ENCODE measurements at places on chromosomes 16 and 17. TPM values are rescaled to one million over a fixed set of nuclear protein-coding genes. Genes with fewer than 3 reads are reported as not detected.
A peak's percentile ranks its signal among the peaks of the same experiment; 100 is the strongest.

DNA sequence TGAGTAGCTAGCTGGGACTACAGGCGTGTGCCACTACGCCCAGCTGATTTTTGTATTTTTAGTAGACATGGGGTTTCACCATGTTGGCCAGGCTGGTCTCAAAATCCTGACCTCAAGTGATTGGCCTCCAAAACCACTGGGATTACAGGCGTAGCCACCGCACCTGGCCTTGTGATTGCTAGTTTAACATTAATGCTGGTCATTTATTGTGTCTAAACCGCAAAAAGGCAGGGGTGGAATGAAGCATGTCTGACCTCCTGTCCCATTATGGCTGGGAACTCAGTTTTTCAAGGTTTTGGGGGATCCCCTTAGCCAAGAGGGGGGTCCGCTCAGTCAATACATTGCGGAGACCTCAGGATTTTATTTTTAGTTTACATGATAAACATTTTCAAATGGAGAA lies 10.7 kb upstream of the CNGB1 start:
- H3K27me3 ChIP-seq = peaks cover 13% of the 10 kb centered on the region
- no peak overlapping the region for H3K27ac ChIP-seq
- H3K4me3 ChIP-seq = no peak overlapping the region
- no peaks in the 10 kb centered on the region for H3K36me3 ChIP-seq
- DNase-seq = no peak

- peak overlapping the region; percentile 90 for H3K27ac ChIP-seq
- peaks cover 31% of the 10 kb centered on the region for H3K36me3 ChIP-seq
- DNase-seq = peak; percentile 87
- H3K27me3 ChIP-seq = no peaks in the 10 kb centered on the region
Measured at GRCh38 chr17:3750926-3751325, 27.2 kb downstream of the HASPIN start.

DNA sequence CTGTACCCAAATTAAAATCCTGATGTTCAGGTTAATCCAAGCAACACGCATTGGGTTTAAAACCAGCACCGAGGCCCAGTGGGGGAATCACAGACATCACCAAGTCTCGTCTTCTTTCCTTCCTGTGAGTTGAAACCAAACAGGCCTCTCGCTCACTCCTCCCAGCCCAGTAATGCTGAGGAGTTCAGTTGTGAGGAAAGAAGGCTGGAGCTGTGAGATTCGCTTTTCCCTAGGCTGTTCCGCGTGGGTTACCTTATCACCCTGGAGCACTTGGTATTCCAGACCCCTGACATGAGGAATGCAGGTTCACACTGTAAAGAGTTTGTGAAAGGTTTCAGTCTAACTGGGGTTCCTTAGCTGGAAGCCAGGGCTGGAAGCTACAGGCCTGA lies 20.8 kb downstream of the CIBAR2 start:
- no peaks in the 10 kb centered on the region for H3K27me3 ChIP-seq
- H3K4me1 ChIP-seq = peaks cover 9% of the 10 kb centered on the region
- H3K27ac ChIP-seq = no peak overlapping the region
- DNase-seq = no peak

GRCh38 chr17:83179374-83179773 lies 100.0 kb downstream of the METRNL start:
- peaks cover 5% of the 10 kb centered on the region for H3K27me3 ChIP-seq
- DNase-seq = no peak
- no peak overlapping the region for H3K27ac ChIP-seq
- no peaks in the 10 kb centered on the region for H3K4me1 ChIP-seq
- H3K36me3 ChIP-seq = no peaks in the 10 kb centered on the region

GRCh38 chr16:28140788-28141618 lies 70.8 kb downstream of the XPO6 start:
- H3K36me3 ChIP-seq = peaks cover 43% of the 10 kb centered on the region
- peaks cover 73% of the 10 kb centered on the region for H3K4me1 ChIP-seq
- H3K4me3 ChIP-seq = peak overlapping the region; percentile 73
- peak overlapping the region; percentile 99 for H3K27ac ChIP-seq
- no peaks in the 10 kb centered on the region for H3K27me3 ChIP-seq
- peak; percentile 92 for DNase-seq

DNA sequence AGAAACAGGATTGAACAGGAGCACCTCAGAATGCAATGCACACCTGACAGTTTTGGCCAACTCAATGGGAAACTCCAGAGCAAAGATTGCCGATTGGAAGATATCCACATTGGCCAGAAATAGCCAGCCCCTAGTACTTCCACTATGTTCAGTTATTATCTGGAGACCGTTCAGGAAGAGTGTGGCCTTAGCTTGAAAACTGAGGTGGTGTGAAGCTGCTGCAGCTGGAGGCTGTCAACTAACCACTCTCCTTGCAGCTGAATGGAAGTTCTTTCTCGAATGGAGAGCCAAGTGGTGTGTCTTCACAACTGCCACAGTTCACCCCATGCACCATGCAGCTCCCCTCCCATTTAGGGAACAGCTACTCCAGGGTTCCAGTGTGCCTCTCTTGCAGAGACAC lies 61.9 kb upstream of the DHX40 start:
- peaks cover 10% of the 10 kb centered on the region for H3K27me3 ChIP-seq
- DNase-seq = no peak
- no peak overlapping the region for H3K27ac ChIP-seq
- H3K4me3 ChIP-seq = no peak overlapping the region
- H3K36me3 ChIP-seq = no peaks in the 10 kb centered on the region
- peaks cover 10% of the 10 kb centered on the region for H3K4me1 ChIP-seq

- H3K36me3 ChIP-seq = no peaks in the 10 kb centered on the region
- no peak overlapping the region for H3K27ac ChIP-seq
- no peak overlapping the region for H3K4me3 ChIP-seq
Measured at GRCh38 chr16:22813223-22813947, 577 bp upstream of the HS3ST2 start.

DNA sequence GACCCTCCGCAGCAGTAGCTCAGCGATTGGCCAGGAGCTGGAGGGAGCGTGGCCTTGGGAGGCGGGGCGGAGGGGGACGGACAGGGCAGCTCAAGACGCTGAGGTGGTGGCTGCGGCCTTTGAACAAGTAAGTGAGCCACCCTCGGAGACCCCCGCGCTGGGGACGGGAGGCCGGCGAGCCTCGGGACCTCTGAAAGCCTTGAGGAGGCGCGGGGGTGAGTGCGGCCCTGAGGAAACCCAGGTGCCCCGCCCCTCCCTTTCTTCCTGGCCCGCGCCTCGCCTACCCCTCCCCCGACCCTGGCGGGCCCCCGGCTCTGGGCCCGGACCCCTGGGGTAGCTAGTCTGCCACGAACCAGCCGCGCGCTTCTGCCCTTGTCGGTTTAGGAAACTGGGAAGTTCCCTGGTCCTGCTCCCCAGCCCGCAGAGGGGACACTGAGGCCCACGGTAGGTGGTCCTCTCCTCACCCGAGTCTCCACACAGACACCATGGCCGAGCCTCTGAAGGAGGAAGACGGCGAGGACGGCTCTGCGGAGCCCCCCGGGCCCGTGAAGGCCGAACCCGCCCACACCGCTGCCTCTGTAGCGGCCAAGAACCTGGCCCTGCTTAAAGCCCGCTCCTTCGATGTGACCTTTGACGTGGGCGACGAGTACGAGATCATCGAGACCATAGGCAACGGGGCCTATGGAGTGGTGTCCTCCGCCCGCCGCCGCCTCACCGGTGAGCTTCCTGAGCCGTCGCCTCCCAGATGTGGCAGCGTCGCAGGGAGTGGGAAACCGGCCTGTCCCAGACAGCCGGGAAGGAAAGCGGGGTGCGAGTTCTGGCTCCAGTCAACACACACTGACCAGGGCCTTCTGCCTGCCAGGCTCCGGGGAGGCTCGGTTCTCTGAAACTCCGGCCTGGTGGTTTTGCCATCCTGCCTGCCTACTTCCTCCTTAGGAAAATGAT lies at the start of gene MAPK7:
MAPK7 (plus strand) TSS at position 83 of the 945 bp plus-strand sequence; CDS start at position 486, 403 bp downstream.
- DNase-seq = no peak
- peaks cover 6% of the 10 kb centered on the region for H3K27me3 ChIP-seq
- peak within 1 kb of the TSS; percentile 95 for H3K4me3 ChIP-seq

DNA sequence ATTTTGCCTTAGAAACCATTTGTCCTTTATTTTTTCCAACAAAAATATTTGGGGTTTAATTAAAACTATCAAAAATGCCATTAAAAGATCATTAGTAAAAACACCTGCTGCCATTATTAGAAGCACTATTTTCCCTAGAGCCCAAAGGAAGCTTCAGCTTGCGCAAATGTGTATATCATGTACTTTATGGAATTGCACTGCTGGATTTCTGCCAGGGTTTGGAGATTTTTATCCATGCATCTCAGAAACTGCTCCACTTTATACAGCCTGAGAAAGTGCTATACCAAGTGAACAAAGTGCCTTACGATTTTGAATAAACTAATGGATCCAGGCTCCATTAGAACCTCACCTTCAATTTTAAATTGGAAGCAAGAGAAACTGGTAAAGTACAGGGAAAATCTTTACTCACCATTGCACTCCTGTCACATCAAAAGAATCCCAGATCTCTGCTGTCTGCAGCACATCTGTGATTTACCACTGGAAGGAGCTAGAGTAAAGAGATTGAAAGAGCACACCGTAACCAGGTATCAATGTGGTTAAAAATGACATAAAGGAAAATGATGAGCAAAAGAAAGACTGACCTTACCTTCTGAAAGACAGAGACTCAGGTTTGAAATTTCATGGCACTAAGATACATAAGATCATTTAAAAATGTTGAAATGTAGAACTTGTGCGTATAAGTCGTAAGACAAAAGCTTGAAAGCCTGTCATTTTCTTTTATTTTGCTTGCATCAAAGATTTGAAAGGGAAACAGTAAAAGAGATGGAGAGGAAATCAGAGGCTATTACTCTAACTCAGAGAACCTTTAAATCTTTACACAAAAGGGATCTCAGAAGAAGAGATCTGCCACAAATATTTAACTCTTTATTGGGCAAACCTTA lies 678.1 kb upstream of the GOT2 start:
- no peak for DNase-seq
- H3K4me3 ChIP-seq = no peak overlapping the region
- no peaks in the 10 kb centered on the region for H3K27me3 ChIP-seq
- H3K4me1 ChIP-seq = no peaks in the 10 kb centered on the region
- no peaks in the 10 kb centered on the region for H3K36me3 ChIP-seq
- no peak overlapping the region for H3K27ac ChIP-seq

DNA sequence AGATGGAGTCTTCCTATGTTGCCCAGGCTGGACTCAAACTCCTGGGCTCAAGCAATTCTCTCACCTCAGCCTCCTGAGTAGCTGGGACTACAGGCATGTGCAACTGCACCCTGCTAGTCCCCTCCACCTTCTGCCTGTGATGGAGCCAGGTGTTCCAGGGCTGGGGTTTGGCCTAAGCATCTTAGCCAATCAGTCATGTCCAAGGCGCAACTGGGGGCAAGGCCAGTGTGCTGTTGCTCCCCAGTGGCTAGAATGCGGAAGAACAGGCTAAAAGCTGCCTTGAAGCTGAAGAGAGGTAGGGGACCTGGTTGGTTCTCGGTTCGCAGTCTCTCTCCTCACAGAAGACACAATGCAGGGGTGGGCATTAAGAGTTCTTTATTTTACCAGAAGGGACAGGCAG lies 18.6 kb downstream of the FLOT2 start:
- no peak overlapping the region for H3K4me3 ChIP-seq
- H3K27ac ChIP-seq = no peak overlapping the region
- peaks cover 24% of the 10 kb centered on the region for H3K36me3 ChIP-seq
- H3K27me3 ChIP-seq = no peaks in the 10 kb centered on the region
- DNase-seq = no peak

MLX gene
- 54.8 TPM for total RNA-seq

RPL23 gene
- 1,130 TPM for total RNA-seq

MYL11 gene
- 1.0 TPM for total RNA-seq
